ENCODE measurements at places on chromosomes 3 and 15. TPM values are rescaled to one million over a fixed set of nuclear protein-coding genes. Genes with fewer than 3 reads are reported as not detected.

DNA sequence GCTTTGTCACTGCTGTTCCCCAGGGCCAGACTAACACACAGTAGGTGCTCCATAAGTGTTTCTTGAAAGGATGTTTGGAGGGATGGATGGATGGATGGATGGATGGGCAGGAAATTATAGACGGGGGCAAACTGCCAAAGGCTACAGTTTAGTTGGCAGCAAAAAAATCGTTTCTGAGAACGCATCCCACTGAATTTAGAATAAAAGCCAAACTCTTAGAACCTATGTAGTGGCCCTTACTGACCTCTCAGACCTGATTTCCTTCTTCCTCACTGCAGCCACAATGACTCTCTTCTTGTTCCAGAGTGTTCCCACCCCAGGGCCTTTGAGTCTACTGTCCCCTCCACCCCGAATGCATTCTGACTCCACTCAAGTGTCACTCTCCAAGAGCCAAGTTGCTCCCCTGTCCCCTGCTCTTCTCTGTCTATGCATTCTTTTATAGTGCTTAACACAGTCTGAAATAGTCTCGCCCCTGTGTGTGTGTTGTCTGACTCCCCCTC lies 5.2 kb upstream of the GATA2 start:
- no peak for DNase-seq

DNA sequence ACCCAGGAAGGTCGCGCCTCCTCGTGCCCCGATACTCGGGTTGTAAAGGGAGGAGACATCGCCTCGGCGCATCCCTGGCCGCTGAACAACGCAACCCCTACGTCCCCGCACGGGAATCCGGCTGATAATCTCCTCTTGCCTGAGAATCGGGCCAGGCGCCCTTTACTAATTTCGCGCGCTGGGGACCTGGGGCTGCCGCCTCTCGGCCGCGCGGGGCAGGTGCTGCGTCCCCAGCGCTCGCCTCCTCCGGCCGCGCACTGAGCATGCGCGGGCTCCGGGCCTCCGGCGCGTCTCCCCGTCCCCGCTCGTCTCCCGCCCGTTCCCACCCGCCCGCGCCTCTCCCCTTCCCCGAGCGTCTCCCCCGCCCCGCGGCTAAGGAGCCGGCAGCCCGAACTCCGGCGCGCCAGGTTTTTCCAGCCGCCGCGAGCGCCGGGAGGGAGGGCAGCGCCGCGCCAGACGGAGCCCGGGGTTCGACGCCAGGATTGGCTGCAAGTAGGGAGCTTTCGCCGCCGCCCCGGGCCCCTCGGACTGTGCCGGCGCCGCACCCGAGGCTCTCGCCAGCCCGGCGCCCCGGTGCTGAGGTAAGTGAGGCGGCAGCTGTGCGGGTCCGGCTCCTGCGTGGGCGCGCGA lies at the start of gene CNTN4:
TSS of gene CNTN4 (plus strand) at position 469 of the 630 bp plus-strand sequence.
- peak; percentile 2 for DNase-seq

Gene TJP1
- 29.4 TPM for total RNA-seq

Gene DPPA2
- 0.68 TPM for total RNA-seq

Gene TRH
- not detected for total RNA-seq

Gene MCTP2
- 3.7 TPM for total RNA-seq
